Stimulated activated CD4-positive, alpha-beta T cell treated with anti-CD3 and anti-CD28 coated beads, Interleukin-15, amount 100 ng/mL, for 1 hour (primary cell): ENCODE measurements at places on chromosomes 4 and X.

- DNase-seq, result no peak
These were observed 171.1 kb downstream of the PALLD start for GRCh38 chr4:168667921-168668320.

- no peak for DNase-seq
These were observed 1.9 kb downstream of the TACC3 start for GRCh38 chr4:1723131-1723801.

DNA sequence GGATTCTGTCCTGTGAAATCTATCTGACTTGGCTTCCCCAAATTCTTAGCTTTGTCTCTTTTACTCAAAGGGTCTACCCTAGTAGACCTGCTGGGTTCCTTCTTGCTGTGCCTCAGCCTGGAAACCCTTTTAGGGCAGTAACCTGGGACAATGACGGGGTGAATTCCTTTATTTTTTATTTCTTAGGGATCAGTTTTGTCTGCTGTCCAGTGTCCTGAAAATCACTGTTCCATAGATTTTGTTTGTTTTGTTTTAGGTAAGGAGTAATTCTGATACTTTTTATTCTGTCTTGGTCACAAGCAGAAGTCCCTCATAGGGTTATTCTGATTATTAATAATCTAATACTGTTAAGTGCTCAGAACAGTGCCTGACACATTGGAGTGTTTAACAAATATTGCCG, 118.9 kb downstream of the EVC2 start:
- DNase-seq, result no peak

DNA sequence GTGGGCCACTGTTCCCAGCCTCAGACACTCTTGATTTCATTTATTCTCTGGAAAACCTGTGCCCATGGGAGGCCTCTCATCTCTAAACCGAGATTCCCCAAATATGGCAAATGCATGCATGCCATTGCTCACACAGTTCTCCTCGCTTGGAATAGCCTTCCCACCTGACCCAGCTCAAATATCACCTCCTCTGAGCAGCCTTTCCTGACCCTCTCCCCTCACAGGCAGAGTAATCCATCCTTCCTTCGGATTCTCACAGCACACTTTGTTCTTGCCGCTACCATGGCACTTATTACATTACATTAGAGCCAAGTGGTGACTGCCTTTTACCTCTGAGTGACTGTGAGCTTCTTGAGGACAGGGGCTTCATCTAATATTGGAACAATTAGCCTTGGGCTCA, 209.5 kb downstream of the HS6ST2 start:
- no peak for DNase-seq

- no peak for DNase-seq
These were observed 383.0 kb upstream of the INTU start for GRCh38 chr4:127249767-127250108.

- no peak for DNase-seq
These were observed 139.9 kb downstream of the NDST3 start for GRCh38 chr4:118173956-118174725.

DNA sequence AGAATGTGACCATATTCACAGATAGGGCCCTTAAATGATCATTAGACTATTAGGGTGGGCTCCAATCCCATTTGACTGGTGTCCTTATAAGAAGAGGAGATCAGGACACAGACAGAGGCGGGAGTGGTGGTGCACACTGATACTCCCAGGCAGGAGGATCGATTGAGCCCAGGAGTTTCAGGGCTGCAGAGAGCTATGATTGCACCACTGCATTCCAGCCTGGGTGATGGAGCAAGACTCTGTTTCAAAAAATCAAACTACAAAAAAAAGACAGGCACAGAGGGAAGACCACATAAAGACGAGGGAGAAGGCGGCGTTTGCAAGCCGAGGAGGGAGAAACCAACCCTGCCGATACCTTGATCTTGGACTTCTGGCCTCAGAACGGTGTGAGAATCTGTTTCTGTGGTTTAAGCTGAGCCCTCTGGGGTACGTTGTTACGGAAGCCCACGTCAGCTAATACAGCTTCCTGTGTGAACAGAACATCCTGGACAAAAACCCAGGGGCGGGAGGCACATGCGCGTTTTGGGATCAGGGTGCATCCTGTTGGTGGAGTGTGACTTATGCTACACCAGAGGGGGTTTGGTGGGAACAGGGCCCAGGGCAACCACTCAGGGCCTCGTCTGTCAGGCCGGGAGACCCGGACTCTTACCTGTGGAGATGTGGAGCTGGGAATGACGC, 211.8 kb upstream of the PSAPL1 start:
- DNase-seq, result no peak

- DNase-seq, result no peak
These were observed 607 bp upstream of the SCOC start for GRCh38 chr4:140372751-140373327.

- DNase-seq, result no peak
These were observed 20.6 kb downstream of the GAB1 start for GRCh38 chr4:143357161-143357845.

DNA sequence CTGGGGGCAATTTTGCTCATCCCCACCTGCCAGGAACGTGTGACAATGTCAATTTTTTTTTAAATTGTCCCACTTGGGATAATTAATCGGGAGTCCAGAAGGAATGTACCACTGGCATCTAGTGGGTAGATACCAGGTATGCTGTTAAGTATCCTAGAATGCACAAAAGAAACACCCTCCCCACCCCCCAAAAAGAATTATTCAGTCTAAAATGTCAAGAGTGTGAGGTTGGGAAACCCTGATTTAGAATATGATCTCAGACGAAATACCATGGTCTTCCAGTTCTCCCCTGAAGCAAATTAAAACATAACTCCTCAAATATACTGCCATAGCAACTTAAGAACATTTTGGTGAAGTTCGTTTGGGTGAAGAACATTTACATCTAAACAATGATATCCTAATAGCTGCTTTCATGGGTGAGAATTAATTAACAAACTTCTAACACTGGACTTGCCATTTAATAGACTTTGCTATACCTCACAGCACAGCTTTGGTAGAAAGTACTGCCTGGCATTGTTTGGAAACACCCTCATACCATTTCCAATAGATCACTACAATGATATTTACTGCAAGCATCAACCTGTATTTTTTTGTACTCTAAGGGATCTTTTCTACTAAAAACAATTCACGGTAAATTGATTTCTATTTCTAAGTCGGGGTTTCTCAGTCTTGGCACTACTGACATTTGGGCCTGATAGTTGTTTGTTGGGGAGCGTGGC, 36.5 kb downstream of the SH3RF1 start:
- DNase-seq, result no peak

DNA sequence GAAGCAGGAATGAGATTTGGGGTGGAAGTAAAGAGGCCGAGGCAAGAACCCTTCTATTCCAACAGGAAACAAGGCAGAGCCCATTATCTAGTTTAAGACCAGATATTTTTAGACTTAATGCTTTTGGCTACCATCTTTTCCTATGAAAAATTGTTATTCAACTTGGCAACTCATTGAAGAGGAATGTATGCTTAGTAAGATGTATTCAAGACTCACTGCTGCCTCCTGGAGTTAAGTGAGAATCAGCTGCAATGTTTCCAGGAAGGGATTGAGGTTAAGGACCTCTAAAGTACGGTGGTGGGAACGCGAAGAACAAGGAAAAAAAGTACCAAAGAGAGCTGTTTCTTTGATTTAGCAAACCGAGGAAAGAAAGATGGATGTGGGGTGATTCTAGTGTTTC, 89.1 kb downstream of the RAPGEF2 start:
- no peak for DNase-seq

GRCh38 chrX:48945517-48946348, 11.7 kb downstream of the OTUD5 start:
- no peak for DNase-seq

DNA sequence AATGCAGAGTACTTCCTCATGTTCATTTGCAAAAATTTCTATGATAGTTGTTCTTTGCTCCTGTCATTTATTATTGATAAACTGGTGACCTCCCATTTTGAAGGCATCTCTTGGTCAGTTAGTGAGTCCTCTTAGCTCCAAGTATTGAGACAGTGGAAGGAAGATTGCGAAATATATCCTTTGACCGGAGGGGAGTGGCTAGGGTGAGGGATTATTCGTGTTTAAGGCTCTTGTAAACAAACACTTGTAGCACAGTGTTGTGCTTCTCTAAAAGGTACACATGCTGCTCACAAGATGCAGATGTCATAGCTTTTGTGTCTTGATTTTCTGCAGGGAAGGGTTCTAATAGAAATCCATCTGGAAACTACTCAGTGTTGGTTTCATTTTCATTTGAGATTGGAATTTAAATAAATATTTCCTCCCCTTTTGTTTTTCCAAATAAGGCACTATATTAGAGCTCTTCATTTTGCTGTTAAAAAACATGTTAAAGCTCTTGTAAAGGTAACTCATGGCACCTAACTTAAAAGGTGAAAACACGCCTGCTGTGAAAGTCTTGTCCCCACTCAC, 21.8 kb downstream of the TXLNG start:
- no peak for DNase-seq

DNA sequence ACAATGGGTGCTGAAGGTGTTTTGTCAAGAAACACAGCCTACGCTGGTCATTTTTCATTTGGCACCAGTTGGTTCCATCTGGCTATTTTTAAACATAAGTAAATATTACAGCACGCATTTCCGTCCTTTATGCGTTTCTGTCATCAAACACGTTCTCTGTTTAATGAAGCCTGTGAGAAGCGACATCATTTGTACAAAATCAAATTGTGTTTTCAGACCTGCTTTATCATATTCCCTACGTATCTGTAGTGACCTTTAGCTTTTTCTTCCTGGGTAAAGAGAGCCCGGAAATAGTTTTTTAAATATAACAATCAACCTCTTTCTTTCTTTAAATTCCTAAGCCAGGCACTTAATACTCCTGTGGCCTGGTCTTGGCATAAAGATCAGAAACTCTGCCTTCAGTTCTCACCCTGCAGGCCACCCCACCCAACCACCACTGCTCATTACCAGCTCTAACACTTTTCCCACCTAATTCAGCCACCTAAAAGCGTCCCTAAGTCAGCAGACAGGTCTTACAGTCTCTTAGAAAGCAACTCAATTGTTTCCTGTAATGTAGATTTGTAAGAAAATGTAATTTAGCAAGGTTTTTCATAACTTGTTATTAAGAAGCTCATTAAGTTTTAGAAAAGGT, 30.4 kb downstream of the ACSL1 start:
- DNase-seq, result no peak

GRCh38 chr4:184408021-184408683, 66.2 kb downstream of the IRF2 start:
- DNase-seq, result no peak

DNA sequence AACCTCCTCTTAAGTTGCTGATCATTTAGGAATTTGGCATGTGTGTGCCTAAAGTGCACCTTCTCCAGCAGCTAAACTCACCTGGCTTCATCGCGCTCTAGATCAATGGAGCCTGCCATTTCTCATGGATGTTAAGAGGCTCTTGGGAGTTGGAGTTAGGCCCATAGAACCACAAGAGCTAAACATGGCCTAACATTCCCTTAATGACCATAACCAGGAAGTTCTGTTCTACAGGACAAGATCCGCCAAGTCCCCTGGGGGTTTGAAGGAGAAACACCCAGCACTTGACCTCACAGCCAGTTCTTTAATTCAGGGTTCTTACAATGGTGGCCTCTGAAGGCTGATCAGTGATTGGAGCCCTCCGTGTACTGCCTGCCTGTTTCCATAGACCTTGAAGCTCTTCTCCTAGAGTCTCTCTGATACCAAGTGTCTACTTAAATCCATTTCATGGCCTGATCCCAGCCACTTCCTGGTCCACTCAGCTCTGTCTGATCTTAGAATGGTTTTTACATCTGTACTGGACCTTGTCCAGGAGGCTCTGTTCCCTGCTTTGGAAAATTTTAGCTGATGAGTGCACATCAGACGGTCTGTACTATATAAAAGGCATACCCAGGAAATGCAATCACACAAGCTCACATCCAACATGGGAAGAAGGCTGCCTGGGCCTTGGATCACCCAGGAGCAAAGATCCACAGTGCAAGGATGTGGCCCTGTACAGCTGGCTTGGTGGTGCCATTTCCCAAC, 45.1 kb downstream of the RPS3A start:
- DNase-seq, result no peak

GRCh38 chr4:48252313-48252712, 17.3 kb downstream of the TEC start:
- no peak for DNase-seq

DNA sequence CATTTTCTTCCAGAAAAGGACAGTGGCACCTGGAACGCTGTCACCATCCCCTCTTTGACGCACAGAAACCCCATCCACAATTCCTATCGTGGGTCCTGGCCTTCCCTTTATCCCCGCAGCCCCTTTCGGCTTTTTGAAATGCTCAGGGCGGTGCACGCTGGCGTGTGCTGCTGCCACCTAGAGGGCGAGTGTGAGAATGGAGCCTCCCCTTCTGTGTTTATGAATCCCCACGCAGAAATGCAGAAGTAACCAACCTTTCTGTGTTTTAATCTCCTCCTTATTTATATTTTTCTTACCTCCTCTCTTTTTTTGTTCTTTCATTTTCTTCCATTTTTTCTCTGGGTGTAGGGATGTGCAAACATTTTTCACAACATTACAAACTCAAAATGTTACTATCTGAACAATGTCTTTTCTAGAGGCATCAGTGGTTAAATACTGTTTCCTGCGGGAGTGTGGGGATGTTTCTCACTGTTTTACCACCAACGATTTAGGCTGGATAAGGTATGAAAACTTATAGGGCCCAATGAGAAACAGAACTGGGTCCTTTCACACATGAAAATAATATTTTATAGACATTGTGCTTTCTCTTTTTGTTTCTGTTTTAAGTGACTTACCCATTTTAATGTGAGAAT, 50.0 kb downstream of the TMA16 start:
- DNase-seq, result peak; percentile 15

DNA sequence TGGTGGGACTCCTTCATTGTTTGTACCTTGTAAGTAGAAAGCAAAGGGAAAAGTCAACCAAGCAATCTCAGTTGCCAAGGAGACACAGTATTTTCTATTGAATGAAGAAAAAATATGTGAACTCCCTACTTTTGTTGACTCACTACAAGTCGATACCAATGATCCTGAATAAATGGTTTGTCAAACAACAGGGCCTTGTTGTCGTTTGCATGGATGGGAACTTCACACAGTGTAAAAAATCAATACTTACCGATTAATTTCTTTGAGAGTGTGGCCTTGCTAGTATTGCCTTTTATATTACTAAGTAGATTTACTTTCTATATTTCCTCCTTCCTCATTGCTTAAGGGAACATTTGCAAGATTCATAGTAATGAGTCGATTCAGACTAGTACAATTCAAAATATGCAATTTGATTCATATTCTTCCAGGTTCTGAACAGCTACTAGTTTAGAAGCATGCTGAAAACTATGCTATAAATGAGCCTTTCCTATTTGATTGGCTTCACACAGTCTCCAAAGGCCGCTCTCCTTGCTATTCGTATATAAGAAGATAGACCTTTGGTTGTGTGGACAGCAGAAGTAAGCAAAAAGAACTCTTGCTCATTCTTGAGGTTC, 108.0 kb downstream of the ZNF330 start:
- DNase-seq, result no peak

- no peak for DNase-seq
These were observed 17.0 kb downstream of the ENOX2 start for GRCh38 chrX:130885996-130886395.
